ENCODE measurements at places on chromosomes 5 and 9.

- DNase-seq: peak; percentile 61
Observed at GRCh38 chr5:173327084-173327947, 898 bp downstream of the STC2 start.

GRCh38 chr5:112757468-112758208 is 20.0 kb downstream of the APC start:
- peak; percentile 55 for DNase-seq

GRCh38 chr5:111967463-111967862 is 210.5 kb upstream of the NREP start:
- no peak for DNase-seq

- DNase-seq: peak; percentile 78
Observed at GRCh38 chr5:92337772-92338234, 954.7 kb upstream of the ARRDC3 start.

GRCh38 chr9:79501546-79501945 is 70.2 kb upstream of the TLE4 start:
- DNase-seq: no peak
